ENCODE measurements at places on chromosomes 4 and X. TPM values are rescaled to one million over a fixed set of nuclear protein-coding genes. Genes with fewer than 3 reads are reported as not detected.

- no peaks in the 10 kb centered on the region for H3K36me3 ChIP-seq
- no peaks in the 10 kb centered on the region for H3K4me1 ChIP-seq
- DNase-seq: no peak
These were observed 2759.2 kb downstream of the ARAP2 start for GRCh38 chr4:33485111-33485510.

GRCh38 chr4:53378171-53378482 lies 686 bp downstream of the FIP1L1 start:
- peak overlapping the region; percentile 97 for H3K4me3 ChIP-seq
- H3K36me3 ChIP-seq: peaks cover 10% of the 10 kb centered on the region
- peaks cover 6% of the 10 kb centered on the region for H3K27me3 ChIP-seq
- peaks cover 33% of the 10 kb centered on the region for H3K4me1 ChIP-seq

MAP7D3 gene
- total RNA-seq: 9.5 TPM

FGF2 gene
- total RNA-seq: 3.9 TPM

USP17L22 gene
- not detected for total RNA-seq

GRCh38 chr4:170988446-170988845 lies 824.8 kb upstream of the GALNTL6 start:
- H3K27ac ChIP-seq: no peak overlapping the region
- H3K4me1 ChIP-seq: no peaks in the 10 kb centered on the region
- H3K4me3 ChIP-seq: no peak overlapping the region
- no peaks in the 10 kb centered on the region for H3K27me3 ChIP-seq
- DNase-seq: no peak

NUDT11 gene
- total RNA-seq: 1.1 TPM

- H3K4me1 ChIP-seq: no peaks in the 10 kb centered on the region
- no peak overlapping the region for H3K27ac ChIP-seq
- no peak for DNase-seq
- H3K4me3 ChIP-seq: no peak overlapping the region
These were observed 1.9 kb downstream of the NALF2 start for GRCh38 chrX:69505772-69506616.

GLRB gene
- total RNA-seq: not detected

DNA sequence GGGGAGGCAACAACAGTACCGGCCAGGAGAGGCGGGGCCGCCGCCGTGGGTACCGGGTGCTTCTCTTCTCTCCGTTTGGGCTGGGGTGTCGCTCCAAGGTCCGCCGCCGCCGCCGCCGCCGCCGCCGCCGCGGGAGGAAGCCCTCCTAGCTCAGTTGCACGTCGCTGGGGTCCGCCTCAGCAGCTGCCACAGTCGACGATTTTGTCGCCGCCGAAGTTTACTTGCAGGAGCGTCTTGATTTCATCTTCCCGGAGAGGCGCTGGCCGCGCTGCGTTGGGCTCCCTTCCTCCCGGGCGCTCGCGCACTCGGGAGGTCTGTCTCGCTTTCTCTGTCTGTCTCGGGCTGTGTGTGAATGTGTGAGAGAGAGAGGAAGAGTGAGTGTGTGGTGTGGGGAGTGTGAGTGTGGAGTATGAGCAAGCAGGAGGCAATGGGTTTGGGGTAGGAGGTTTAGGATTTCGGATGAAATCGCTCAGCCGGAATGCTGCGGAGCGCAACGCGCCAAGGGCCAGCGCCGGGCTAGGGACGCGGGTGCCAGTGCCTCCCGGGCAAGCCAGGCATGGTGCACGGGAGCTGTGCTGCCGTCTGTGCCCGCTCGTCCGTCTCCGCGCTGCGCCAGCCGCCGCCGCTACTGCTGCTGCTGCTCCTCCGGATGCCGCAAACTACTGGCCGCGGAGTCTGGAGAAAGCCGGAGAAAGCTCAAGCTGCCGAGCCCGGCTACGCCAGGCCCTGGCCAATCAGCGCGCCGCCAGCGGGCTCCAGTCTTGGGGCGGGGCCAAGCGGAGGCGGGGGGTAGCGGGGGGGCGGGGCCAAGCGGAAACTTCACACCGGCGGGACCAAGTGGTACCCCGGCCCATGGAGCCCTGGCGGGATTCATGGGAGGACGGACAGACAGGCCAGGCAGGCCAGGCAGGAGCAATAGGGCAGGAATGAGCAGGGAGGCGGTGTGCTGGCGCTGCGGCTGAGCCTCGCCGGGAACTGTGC lies at the start of gene PCDH19:
TSS of gene PCDH19 (minus strand) at position 664 of the 981 bp plus-strand sequence. CDS start 1,676 bp downstream, outside the sequence.
- DNase-seq: no peak
- H3K27ac ChIP-seq: no peak within 1 kb of the TSS
- H3K27me3 ChIP-seq: peaks cover 37% of the 10 kb centered on the region
- H3K4me3 ChIP-seq: no peak within 1 kb of the TSS
- H3K36me3 ChIP-seq: no peaks in the 10 kb centered on the region
- no peaks in the 10 kb centered on the region for H3K4me1 ChIP-seq

DNA sequence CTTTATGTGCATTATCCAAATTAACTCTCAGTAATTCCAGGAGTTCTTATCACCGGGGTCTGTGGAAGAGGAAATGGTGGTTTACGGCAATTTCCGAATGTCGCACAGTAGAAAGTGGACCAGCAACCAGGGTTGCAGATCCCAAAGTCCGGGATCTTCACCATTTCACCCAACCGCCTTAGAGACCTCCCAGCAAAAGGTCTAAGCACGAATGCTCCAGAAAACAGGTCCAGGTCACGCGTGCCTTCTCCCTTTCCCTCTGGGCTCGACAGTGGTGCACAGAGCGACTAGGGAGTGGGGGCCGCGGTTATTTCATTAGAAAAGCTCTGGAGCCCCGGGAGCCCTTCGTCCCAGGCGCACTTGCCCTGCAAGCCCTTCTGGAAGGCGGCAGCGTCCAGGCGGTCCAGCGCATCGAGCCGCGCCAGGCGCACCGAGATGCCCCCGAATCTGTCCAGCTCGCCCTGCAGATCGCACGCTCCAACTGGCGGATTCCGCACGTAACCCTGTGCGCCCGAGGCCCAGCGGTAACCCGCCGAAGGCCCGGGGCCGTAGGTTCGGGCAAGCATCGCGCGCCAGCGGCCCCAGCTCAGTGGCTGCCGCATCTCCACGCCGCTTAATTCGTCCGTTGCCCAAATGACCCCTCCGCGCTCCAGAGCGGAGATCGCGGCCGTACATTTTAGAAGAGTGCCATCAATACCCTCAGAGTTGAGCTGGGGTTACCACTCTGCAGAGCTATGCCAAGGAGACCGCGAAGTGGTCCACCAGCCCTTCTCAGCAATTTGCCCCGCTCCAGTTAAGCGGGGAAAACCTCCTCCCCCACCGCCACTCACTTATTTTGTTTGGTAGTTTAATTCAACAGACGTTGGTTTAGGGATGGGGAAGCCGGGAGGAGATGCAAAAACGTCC lies at the start of gene NUDT6:
TSS of gene NUDT6 (minus strand) at position 627 of the 906 bp plus-strand sequence. CDS start at position 602, 25 bp downstream.
- no peak within 1 kb of the TSS for H3K27ac ChIP-seq
- H3K4me3 ChIP-seq: no peak within 1 kb of the TSS
- peak; percentile 69 for DNase-seq

GRCh38 chr4:180610324-180610723 lies 1632.9 kb upstream of the TENM3 start:
- H3K27ac ChIP-seq: no peak overlapping the region
- peaks cover 4% of the 10 kb centered on the region for H3K36me3 ChIP-seq
- H3K4me1 ChIP-seq: no peaks in the 10 kb centered on the region
- H3K4me3 ChIP-seq: no peak overlapping the region

MAP3K15 gene
- 0.17 TPM for total RNA-seq

- H3K27ac ChIP-seq: no peak overlapping the region
- no peak overlapping the region for H3K4me3 ChIP-seq
These were observed 133.7 kb downstream of the SOWAHB start for GRCh38 chr4:76764251-76764650.

- H3K27me3 ChIP-seq: no peaks in the 10 kb centered on the region
- no peak for DNase-seq
- H3K4me1 ChIP-seq: peaks cover 24% of the 10 kb centered on the region
- H3K36me3 ChIP-seq: no peaks in the 10 kb centered on the region
- H3K27ac ChIP-seq: peak overlapping the region; percentile 21
- peak overlapping the region; percentile 55 for H3K4me3 ChIP-seq
These were observed 25.7 kb downstream of the ACSL4 start for GRCh38 chrX:109707319-109707718.

- peaks cover 3% of the 10 kb centered on the region for H3K27me3 ChIP-seq
- H3K27ac ChIP-seq: no peak overlapping the region
- no peak for DNase-seq
- H3K4me3 ChIP-seq: no peak overlapping the region
- no peaks in the 10 kb centered on the region for H3K36me3 ChIP-seq
- H3K4me1 ChIP-seq: no peaks in the 10 kb centered on the region
These were observed 17.9 kb upstream of the GASK1B start for GRCh38 chr4:158190718-158191117.

- H3K4me3 ChIP-seq: no peak overlapping the region
- DNase-seq: no peak
- no peaks in the 10 kb centered on the region for H3K4me1 ChIP-seq
- H3K27ac ChIP-seq: no peak overlapping the region
- peaks cover 5% of the 10 kb centered on the region for H3K27me3 ChIP-seq
- no peaks in the 10 kb centered on the region for H3K36me3 ChIP-seq
These were observed 147.8 kb upstream of the MED14 start for GRCh38 chrX:40883021-40883619.

CTSO gene
- total RNA-seq: 1.3 TPM

DNA sequence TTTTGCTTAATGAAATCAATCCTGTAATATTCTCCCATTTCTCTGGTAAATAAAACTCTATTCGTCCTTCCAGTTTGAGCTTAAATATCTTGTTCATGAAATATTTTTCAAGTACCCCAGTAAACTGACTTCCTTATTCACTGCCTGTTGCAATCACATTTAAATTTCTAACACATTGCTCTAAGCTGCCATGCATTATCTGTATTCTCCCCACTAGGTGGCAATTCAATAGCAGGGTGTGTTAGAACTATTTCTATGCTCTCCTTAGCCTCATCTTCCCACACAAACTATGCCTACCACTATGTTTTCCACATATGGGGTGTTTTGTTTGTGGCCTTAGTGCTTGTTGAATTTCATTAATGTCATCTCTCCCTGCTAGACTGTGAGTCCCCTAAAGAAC lies 377.1 kb upstream of the HS3ST1 start:
- no peaks in the 10 kb centered on the region for H3K4me1 ChIP-seq
- no peak overlapping the region for H3K4me3 ChIP-seq
- DNase-seq: no peak
- no peaks in the 10 kb centered on the region for H3K27me3 ChIP-seq
- no peaks in the 10 kb centered on the region for H3K36me3 ChIP-seq

DNA sequence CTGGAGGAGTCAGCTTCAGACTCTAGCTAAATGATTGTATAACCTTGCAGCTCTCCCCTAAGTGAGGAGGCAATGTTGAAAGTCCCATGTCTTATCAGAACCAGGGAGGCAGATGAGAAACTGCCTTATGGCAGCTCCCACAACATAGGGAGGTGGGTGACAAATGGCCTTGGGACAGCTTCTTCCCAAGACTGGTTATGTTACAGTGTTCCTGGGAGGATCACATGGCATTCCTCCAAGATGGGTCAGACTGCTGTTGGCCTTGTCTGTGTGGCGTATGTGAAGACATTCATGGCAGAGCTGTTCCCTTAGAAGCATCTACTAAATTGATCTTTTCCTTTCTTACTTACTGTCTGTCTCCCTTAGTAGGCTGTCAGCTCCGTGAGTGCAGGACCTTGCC lies 42.0 kb downstream of the HPRT1 start:
- H3K27me3 ChIP-seq: peaks cover 2% of the 10 kb centered on the region
- no peaks in the 10 kb centered on the region for H3K4me1 ChIP-seq
- no peak overlapping the region for H3K4me3 ChIP-seq

GRCh38 chr4:147839663-147840062 lies 107.8 kb downstream of the ARHGAP10 start:
- H3K36me3 ChIP-seq: no peaks in the 10 kb centered on the region
- peaks cover 12% of the 10 kb centered on the region for H3K4me1 ChIP-seq
- H3K27me3 ChIP-seq: no peaks in the 10 kb centered on the region
- no peak for DNase-seq
- H3K4me3 ChIP-seq: no peak overlapping the region
- H3K27ac ChIP-seq: no peak overlapping the region

GRCh38 chr4:88752076-88752463 lies 54.4 kb upstream of the NAP1L5 start:
- H3K4me3 ChIP-seq: no peak overlapping the region
- H3K27ac ChIP-seq: no peak overlapping the region
- no peaks in the 10 kb centered on the region for H3K27me3 ChIP-seq

DNA sequence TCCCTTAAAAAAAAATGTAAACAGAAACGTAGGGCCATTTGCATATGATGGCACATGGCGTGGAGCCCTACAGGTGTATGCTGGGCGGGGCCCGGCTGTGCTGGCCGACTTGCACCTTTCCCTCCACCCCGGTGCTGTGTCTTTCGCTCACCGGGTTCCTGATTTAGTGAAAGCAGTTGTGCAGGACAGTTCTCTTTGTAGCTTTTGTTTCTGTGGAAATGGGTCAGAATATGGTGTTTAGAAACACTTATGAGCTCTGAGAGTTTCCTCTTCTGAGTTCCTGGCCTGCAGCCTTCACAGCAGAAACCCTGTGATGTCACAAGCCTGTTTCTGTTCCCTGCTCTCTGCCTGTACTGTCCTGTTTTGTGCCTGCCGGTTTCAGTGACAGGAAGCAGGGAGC lies 22.5 kb upstream of the MSANTD1 start:
- H3K27ac ChIP-seq: no peak overlapping the region
- H3K4me1 ChIP-seq: peaks cover 26% of the 10 kb centered on the region
- H3K27me3 ChIP-seq: no peaks in the 10 kb centered on the region
- H3K4me3 ChIP-seq: no peak overlapping the region
- peaks cover 27% of the 10 kb centered on the region for H3K36me3 ChIP-seq

- no peak for DNase-seq
- H3K4me1 ChIP-seq: no peaks in the 10 kb centered on the region
- H3K4me3 ChIP-seq: no peak overlapping the region
- H3K27me3 ChIP-seq: peaks cover 8% of the 10 kb centered on the region
- H3K36me3 ChIP-seq: no peaks in the 10 kb centered on the region
- H3K27ac ChIP-seq: no peak overlapping the region
These were observed 10.7 kb upstream of the CCDC149 start for GRCh38 chr4:24923550-24923949.

- H3K4me1 ChIP-seq: peaks cover 5% of the 10 kb centered on the region
- H3K27ac ChIP-seq: no peak overlapping the region
- no peak for DNase-seq
- H3K36me3 ChIP-seq: no peaks in the 10 kb centered on the region
- peaks cover 7% of the 10 kb centered on the region for H3K27me3 ChIP-seq
These were observed 39.6 kb upstream of the PSAPL1 start for GRCh38 chr4:7474320-7474719.

GRCh38 chrX:283115-283845 lies 2.1 kb downstream of the PLCXD1 start:
- DNase-seq: peak; percentile 93
- no peaks in the 10 kb centered on the region for H3K27me3 ChIP-seq
- peak overlapping the region; percentile 93 for H3K4me3 ChIP-seq

- no peak for DNase-seq
- H3K4me3 ChIP-seq: no peak overlapping the region
These were observed 57.1 kb upstream of the HPGD start for GRCh38 chr4:174579421-174579820.

DNA sequence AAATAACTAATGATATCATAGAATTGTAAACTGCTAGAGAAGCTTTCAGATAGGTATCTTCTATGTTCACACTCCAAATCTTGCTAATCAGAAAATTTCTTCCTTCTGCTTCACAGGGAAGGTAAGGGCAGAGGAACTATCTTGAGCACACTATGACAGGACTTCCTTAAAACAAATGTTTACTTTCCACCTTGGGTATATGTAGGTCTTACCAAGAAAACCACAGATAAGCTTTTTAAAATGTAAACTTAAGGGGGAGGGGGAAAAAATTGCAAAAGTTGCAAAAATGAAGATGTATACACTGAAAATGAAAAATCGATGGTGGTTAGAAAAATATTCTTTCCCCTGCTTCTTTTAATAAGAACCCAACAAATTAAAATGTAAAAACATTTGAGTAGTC lies 30.9 kb downstream of the YTHDC1 start:
- peak overlapping the region; percentile 36 for H3K27ac ChIP-seq
- no peak overlapping the region for H3K4me3 ChIP-seq
- no peaks in the 10 kb centered on the region for H3K4me1 ChIP-seq
- peaks cover 21% of the 10 kb centered on the region for H3K36me3 ChIP-seq
- no peaks in the 10 kb centered on the region for H3K27me3 ChIP-seq

Measured in natural killer cell treated with Interleukin-12 subunit alpha and Interleukin-12 subunit beta and Interleukin-15 and Interleukin-18, amount 100 ng/mL, for 72 hours (primary cell).